ENCODE measurements at places on chromosomes 2 and 18. TPM values are rescaled to one million over a fixed set of nuclear protein-coding genes. Genes with fewer than 3 reads are reported as not detected.

Gene CFAP53
- 1.5 TPM for total RNA-seq

Gene MFSD2B
- not detected for total RNA-seq

Gene TMEM163
- total RNA-seq, result 0.67 TPM

Gene LHCGR
- 1.7 TPM for total RNA-seq

Gene BUB1
- total RNA-seq, result 0.89 TPM

Gene NEB
- total RNA-seq, result 16.4 TPM

Gene CHRNA1
- not detected for total RNA-seq
